Hypothalamus (tissue), 51 donors: ENCODE measurements at places on chromosomes 6 and 20.

GRCh38 chr20:12014736-12015135, 97.0 kb downstream of the BTBD3 start:
- DNase-seq: no peak

GRCh38 chr6:125888989-125889656, 67.4 kb upstream of the HINT3 start:
- no peak for DNase-seq

GRCh38 chr6:88987922-88988321, 24.5 kb upstream of the RNGTT start:
- no peak for DNase-seq

- DNase-seq: no peak
These were observed 75.4 kb upstream of the EEF1E1 start for GRCh38 chr6:8177721-8178120.

DNA sequence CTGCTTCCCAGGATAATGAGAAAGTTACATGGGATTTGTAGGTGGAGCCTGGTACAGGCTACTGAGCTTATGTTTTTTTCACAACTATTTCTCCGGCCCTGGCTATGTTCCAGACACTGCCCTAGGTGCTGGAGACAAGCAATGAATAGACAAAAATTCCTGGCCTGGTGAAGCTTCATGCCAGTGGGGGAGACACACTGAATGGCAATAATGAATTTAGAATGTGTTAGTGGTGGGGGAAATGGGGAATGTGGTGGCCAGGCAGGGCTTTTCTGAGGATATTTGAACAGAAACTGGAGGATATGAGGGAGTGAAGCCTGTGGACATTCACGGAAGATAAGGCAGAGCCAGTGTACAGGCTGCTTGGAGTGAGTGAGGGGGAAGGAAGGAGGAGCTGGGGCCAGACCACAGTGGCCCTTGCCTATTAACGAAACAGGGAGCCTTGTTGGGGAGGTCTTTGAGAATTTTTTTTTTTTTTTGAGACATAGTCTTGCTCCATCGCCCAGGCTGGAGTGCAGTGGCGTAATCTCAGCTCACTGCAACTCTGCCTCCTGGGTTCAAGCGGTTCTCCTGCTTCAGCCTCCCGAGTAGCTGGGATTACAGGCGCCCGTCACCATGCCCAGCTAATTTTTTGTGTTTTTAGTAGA, 6.6 kb downstream of the FOXS1 start:
- no peak for DNase-seq

GRCh38 chr6:8627085-8627861, 191.9 kb upstream of the SLC35B3 start:
- DNase-seq: no peak

DNA sequence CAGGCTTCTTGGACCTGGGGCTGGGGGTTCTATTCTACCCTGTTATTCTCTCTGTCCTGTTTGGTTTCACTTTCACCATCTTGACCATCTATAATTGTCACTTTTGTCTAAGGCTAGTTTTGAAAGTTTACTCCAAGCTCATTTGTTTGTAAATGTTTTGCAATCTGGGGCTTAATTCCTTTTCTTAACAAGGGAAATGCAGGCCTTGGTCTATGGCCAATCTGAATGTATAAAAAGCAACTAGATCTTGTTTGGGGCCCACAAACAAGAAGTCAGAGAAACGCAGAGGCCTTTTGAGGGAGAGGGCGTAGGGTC, 86.3 kb upstream of the PREP start:
- no peak for DNase-seq

GRCh38 chr20:57664476-57664875, 44.2 kb upstream of the ZBP1 start:
- DNase-seq: no peak

DNA sequence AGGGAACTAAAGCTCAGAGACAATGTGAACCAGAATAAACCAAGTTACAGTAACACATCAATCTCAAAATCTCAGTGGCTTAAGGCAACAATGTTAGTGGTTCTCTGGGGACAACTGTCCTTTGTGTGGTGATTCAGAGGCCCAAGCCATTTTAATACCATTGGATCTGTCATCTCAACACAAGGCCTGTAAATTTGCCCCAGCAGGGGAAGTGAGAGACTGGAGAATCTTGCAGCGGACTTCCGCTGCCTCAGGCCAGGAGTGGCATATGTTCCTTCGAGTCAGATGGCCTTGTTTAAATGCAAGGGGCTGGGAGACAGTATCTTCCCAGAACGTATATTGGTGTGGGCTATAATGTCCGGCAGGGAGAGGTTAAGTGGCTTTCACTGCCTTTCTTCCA, 126.0 kb downstream of the CD83 start:
- no peak for DNase-seq

- no peak for DNase-seq
These were observed 147.7 kb upstream of the DST start for GRCh38 chr6:56790414-56790813.

DNA sequence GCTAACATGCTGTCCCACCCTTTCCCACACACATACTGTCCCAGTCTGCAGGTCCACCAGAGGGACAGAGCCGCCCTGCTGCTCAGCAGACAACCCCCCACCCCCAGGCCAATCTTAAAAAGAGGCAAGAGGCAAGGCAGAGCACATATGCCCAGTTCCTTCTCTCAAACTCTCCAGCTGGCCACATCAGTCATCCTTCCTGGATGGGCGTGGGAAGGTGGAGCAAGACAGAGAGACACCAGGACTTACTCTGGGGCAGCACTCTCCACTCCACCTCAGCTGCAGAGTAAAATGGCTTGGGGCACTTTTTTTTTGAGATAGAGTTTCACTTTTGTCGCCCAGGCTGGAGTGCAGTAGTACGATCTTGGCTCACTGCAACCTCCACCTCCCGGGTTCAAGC, 10.8 kb downstream of the MOCS3 start:
- DNase-seq: no peak

- no peak for DNase-seq
These were observed 22.7 kb upstream of the CCND3 start for GRCh38 chr6:41964201-41964887.

GRCh38 chr6:4636881-4637224, 139.4 kb upstream of the CDYL start:
- no peak for DNase-seq

DNA sequence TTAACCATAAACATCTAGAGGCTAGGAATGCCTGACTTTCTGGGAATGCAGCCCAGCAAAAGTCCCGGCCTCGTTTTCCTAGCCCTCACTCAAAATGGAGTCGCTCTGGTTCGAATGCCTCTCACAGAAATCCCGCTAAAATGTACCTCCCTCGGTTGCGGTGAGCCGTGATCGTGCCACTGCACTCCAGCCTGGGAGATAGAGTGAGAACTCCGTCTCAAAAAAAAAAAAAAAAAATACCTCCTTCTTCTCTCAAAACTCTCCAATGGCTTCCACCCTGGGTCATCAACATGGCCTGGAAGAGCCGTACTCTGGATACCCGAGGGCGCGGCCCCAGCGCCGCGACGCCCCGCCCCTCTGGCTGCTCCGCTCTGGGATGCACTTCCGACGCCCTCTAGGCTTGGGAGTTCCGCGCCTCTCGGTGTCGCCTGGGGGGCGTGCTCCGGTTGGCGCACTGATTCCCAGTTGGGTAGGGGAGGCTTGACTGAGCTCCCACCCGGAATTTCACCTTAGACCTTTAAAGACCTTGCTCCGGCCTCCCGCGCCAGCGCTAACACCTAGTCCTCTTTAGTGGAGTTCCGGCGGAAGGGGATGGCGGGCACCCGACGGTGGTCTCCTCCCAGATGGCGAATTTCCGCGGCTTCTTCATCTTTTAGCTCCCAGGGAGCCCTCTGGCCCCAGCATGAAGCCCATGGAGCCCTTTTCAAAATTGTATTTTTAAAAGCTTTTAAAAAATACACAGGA, 12.3 kb downstream of the HMGN4 start:
- DNase-seq: no peak

DNA sequence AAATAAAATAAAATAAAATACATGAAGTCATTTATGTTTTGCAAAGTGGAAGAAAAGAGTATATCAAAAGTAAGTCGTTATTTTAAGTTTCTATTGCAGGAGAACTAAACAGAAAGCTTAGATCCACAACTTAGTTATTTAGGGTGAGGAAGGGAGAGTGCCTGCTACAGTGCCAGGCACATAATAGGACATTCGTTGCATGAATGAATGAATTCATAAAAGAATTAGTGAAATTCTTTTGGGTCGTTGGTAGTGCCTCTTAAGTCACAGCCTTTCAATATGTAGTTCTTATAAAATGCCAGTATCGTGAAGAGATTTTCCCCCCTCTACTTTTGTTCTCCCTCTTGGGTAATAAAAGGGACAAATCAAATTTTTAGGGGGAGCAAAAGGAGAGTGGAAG, 29.1 kb downstream of the SF3B5 start:
- no peak for DNase-seq

GRCh38 chr6:53461041-53461656, 83.8 kb downstream of the GCLC start:
- DNase-seq: no peak

GRCh38 chr6:119200512-119201175, 122.2 kb upstream of the FAM184A start:
- DNase-seq: no peak

DNA sequence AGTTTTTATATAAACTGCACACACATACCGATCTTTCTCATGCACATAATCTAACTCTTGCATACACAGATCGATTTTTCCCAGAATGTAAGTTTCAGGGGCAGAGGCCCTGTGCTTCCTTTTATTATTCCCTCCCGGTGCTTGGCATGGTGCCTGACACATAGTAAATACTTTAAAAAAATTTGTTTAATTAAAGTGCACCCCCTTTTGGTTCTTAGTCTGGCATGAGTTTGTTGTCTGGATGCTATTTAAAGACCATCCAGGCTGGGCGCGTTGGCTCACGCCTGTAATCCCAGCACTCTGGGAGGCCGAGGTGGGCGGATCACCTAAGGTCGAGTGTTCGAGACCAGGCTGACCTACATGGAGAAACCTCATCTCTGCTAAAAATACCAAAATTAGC, 5.4 kb upstream of the DEK start:
- DNase-seq: no peak

GRCh38 chr6:169163411-169163901, 90.2 kb downstream of the THBS2 start:
- no peak for DNase-seq

- no peak for DNase-seq
These were observed 277.9 kb upstream of the TCF21 start for GRCh38 chr6:133610971-133611370.

DNA sequence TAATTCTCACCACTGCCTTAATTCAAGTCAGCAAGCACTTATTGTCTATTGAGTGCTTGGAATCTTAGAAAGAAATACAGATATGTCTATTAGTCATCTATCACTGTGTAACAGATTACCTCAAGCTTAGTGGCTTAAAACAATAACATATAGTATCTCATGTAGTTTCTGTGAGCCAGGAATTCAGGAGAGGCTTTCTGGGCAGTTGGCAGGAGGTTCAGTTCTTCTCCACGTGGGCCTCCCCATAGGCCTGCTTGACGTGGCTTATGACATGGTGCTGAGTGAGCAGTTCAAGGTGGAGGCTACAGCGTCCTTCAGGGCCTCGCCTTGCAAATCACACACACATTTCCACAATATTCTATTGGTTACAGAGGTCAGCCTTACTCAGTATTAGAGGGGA, 69.7 kb downstream of the DTD1 start:
- no peak for DNase-seq

DNA sequence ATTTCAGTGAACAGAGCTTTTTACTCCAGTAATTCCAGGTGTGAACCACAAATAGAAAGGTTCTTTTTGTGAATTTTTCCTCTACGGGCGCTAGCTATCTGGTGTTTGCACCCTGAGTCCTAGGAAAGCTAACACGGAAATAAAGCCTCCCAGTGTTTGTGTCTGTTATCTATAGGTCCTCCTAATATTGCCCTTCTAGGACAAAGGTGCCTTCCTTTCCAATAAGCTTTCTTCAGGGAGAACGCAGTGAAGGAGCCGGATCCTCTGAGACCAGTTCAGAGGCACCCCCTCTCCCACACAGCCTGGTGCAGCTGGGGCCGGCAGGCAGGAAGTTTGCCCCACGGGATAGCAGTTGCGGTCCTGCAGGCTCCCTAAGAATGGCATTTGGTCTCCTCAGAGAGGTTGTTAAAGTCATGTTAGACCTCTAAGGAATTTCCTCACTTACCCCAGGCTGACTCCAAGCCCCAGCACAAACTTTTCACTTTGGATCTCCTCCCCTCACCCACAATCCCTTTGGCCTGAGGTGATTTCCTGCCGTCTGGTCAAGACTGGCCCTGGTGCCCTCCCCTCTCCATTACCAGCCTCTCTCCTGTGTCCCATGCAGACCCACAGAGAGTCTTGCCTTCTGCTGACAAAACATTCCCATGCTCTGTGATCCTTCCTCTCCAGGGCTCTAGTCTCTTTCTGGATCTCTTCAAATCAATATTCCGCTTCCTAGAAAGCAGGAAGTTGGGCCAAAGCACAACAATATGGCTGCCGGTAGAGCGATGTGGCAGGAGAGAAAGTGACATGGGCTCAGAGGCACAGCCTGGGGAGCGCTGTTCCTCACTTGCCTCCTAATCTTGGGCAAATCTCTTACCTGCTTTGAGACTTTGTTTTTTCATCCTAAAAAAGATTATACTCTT, 126.0 kb downstream of the MOXD1 start:
- DNase-seq: no peak

- DNase-seq: no peak
These were observed 56.1 kb downstream of the KIAA0408 start for GRCh38 chr6:127402890-127403617.

- DNase-seq: no peak
These were observed 25.2 kb downstream of the FBXO30 start for GRCh38 chr6:145789443-145789842.

- DNase-seq: no peak
These were observed 202.8 kb downstream of the DLL1 start for GRCh38 chr6:170087941-170088581.

DNA sequence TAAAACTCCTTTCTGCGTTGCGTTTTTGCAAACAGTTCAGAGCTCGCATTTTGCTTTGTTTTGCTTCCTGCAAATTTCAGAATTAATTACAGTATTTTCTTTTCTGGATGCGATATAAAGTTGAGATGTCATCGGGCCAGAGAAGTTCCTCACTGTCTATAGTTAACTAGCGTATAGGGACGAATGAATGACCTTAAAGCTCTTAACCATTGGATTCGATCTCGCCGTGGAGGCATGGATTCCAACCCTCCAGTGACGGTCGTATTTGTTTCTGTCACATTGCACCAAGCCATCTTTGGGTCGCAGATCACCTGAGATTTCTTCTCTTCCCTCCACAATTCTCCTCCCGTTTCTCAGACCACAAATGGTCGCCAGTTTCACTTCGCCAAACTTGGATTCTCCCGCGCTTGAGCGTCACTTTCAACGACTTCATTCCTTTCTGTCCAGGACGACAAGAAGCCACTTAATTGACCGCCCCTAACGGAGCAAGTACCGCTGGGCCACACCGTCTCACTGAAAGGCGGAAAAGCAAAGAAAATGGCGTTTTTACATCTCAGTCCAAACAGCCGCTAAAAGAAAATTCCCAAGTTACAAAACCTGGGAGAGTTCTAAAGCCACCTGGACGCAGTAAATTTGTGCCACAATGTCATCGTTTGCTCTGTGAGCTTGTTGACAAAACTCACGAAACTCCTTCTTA, 85.3 kb upstream of the ZNF184 start:
- DNase-seq: no peak
